ENCODE measurements at places on chromosomes 12 and 14. TPM values are rescaled to one million over a fixed set of nuclear protein-coding genes. Genes with fewer than 3 reads are reported as not detected.

Gene TMEM117
- total RNA-seq: 28.0 TPM

Gene TARBP2
- 43.9 TPM for total RNA-seq

DNA sequence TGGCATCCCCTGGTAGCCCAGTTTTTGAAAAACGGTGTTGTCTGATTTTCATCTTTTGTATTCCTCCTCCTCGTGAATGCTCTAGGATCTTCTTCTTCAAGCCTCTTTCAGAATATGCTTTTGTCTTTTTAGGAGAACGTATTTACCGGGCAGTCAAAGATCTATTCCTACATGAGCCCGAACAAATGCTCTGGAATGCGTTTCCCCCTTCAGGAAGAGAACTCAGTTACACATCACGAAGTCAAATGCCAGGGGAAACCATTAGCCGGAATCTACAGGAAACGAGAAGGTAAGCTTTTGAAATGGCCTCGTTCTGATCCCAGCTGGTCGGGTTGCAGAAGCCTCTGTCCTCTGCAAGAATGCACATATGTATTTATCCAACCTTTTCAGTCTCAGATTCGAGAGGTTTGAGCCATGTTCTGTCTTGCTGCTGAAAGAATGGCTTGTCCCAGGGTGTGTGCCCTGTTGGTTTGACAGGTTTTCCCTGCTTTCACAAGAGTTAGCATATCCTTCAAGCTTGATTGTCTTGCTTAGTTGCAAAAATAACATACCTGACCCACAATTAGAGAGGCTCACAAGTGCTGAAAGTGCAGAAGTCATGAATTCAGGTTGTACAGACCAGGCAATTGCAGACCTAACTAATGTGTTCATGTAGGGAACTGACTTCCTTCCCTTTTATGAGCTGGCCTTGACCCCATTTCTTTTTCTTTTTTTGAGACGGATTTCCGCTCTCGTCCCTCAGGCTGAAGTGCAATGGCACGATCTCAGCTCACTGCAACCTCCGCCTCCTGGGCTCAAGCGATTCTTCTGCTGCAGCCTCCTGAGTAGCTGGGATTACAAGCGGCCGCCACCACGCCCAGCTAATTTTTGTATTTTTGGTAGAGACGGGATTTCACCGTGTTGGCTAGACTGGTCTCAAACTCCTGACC lies 6.8 kb downstream of the KMT5A start:
- H3K4me1 ChIP-seq: peaks cover 4% of the 10 kb centered on the region
- H3K27ac ChIP-seq: peak overlapping the region; percentile 83
- H3K4me3 ChIP-seq: peak overlapping the region; percentile 88
- no peak for DNase-seq
- H3K36me3 ChIP-seq: peaks cover 2% of the 10 kb centered on the region

- no peak for DNase-seq
- no peaks in the 10 kb centered on the region for H3K27me3 ChIP-seq
- H3K27ac ChIP-seq: no peak overlapping the region
These were observed 234.2 kb upstream of the ARHGAP5 start for GRCh38 chr14:31842899-31843298.

GRCh38 chr12:38886064-38886463 lies 19.3 kb downstream of the CPNE8 start:
- no peak for DNase-seq
- peaks cover 29% of the 10 kb centered on the region for H3K4me1 ChIP-seq
- no peak overlapping the region for H3K27ac ChIP-seq
- H3K27me3 ChIP-seq: no peaks in the 10 kb centered on the region

GRCh38 chr12:128083132-128083729 lies 183.7 kb upstream of the TMEM132C start:
- H3K27me3 ChIP-seq: no peaks in the 10 kb centered on the region
- no peak overlapping the region for H3K4me3 ChIP-seq
- H3K4me1 ChIP-seq: no peaks in the 10 kb centered on the region
- no peak overlapping the region for H3K27ac ChIP-seq
- H3K36me3 ChIP-seq: no peaks in the 10 kb centered on the region

DNA sequence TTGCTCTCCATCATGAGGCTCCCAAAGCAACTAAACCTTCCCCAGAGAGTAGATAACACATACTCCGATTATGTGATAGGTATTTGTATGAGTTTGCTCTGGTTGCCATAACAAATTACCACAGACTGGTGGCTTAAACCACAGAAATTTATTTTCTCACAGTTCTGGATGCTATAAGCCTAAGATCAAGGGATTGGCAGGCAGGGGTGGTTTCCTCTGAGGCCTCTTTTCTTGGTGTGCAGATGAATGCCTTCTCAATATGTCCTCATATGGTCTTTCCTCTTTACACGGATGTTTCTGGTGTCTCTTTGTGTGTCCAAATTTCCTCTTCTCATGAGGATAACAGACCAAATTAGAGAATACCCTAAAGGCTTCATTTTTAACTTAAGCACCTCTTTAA lies 285.8 kb upstream of the GRIP1 start:
- no peak for DNase-seq
- H3K4me1 ChIP-seq: no peaks in the 10 kb centered on the region
- H3K4me3 ChIP-seq: no peak overlapping the region

All from Caco-2 (cell line).